ENCODE measurements at places on chromosomes 5 and 9.
A peak's percentile ranks its signal among the peaks of the same experiment; 100 is the strongest.

DNA sequence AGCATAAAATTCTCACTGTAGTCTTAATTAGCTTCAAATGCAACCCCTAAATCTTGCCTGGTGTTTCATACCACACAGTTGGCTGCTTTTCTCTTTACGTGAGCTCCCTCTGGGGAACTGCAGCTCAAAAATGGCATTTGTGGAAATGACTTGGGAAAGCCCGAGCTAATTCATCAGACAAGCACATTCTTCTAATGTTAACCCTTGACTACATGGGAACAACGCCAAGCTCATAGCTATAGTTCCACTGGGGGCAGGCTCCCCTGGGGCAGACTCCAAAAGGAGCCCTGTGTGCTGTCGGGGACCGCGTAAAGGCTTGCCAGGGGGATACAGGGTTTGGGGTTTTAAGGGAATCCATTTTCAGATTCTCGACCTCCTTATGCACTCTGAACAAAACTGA, 301.4 kb upstream of the DAP start:
- peak; percentile 27 for DNase-seq

- DNase-seq, result no peak
Observed at GRCh38 chr9:2992427-2992826, 148.5 kb upstream of the PUM3 start.

- DNase-seq, result no peak
Observed at GRCh38 chr5:39209924-39210323, 9.4 kb downstream of the FYB1 start.

DNA sequence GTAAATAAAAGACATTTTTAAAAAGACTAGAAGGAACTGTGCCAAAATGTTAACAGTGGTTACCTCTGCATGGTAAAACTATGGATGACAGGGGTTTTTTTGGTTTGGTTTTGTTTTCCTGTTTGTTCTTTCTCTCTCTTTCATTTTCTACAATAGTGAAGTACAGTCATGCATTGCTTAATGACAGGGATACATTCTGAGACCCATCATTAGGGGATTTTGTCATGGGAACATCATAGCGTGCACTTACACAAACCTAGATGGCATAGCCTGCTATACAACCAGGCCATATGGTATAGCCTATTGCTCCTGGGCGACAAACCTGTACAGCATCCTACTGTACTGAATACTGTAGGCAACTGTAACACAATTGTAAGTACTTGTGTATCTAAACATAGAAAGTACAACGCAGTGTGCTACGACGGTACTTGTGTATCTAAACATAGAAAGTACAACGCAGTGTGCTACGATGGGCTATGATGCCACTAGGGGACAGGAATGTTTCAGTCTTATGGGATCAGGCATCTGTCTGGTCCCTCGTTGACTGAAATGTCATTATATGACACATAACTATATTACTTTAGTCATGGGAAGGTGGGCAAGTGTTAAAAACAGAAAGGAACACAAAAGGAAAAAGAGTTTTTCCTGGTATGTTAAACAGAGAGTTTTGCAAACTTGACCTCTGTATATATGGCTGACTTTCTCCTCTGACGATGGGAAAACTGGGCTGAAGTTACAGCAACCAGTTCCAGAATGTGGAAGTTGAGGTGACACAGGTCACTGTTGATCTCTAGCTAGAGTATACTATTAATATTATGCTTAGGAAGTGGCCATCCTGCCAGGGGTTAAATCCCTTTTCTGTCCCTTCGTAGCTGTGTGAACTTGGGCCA, 7.4 kb upstream of the ADAM19 start:
- no peak for DNase-seq

- no peak for DNase-seq
Observed at GRCh38 chr9:6924988-6925563, 167.3 kb downstream of the KDM4C start.
